ENCODE measurements at places on chromosomes 11 and 22. TPM values are rescaled to one million over a fixed set of nuclear protein-coding genes. Genes with fewer than 3 reads are reported as not detected.

MS4A7 gene
- not detected for total RNA-seq

LMO1 gene
- 0.19 TPM for total RNA-seq

MRGPRF gene
- total RNA-seq: 10.1 TPM

LRRC10B gene
- not detected for total RNA-seq

NNMT gene
- total RNA-seq: 192 TPM

AHNAK gene
- total RNA-seq: 463 TPM
